NCI-H1417 (cell line): ENCODE measurements at places on chromosomes 12 and 14.
A peak's percentile ranks its signal among the peaks of the same experiment; 100 is the strongest.

DNA sequence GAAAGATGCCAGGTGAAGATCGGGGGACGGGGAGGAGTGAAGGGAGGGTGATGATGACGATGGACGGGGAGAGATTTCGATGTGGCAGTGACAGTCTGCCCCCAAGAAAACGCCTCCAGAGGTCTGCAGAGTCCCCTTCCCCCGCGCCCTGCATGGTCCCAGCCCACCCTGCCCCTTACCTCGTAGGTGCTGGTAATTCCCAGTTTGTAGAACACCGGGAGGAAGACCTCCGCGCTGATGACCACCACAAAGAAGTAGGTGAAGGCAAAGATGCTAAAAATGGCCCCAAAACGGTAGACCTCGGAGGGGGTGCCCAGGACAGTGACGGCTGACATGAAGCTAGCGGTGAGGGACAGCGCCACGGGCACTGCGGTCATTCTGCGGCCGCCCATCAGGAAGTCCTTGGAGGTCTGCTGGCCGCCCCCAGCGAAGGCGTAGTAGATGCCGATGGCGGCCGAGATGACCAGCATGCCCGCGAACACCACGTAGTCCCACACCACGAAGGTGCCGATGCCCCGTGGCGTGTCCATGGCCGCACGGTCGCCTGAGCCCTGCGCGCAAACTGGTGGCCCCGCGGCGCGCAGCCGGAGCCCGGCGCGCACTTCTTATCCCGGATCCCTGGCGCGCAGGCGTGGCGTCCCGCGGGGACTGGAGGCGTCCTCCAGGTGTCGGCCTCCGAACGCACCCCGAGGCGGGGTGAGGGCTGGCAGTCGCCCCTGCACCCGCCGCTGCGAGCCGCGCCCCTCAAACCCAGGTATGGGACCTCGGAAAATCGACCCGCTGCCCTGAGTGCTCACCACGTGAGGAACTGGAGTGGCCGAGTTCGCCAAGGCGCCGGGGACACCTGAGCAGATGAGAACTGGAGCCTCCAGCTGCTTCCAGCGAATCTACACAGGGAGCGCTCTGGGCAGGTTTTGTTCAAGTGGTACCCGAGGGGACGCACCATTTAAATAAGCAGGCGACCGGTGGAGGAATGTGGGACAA lies at the start of gene SLC5A8:
SLC5A8 (minus strand) TSS at position 920 of the 984 bp plus-strand sequence; CDS start at position 530, 390 bp downstream.
- DNase-seq = peak; percentile 66

GRCh38 chr14:101953151-101953550 lies 11.2 kb upstream of the DYNC1H1 start:
- no peak for DNase-seq

DNA sequence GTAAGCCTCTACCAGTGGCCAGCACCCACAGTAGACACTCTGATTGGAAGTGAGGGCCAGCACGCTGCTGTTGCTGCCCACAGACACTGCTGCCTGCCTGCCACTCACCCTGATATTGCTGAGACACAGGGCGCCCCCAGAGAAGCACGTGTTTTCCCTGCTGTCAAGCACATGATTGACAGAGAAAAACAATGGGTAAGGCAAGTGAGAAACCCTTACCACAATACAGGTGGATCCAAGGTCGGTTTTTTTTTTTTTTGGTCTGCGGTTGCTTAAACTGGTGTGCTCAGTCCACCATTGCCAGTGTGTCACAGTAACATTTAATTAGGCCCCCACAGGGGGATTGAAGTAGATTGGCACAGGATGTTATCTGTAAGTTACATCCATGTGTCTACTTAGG lies 65.9 kb downstream of the WDR20 start:
- DNase-seq = peak; percentile 32

GRCh38 chr14:50020799-50021198 lies 95.6 kb downstream of the VCPKMT start:
- no peak for DNase-seq

DNA sequence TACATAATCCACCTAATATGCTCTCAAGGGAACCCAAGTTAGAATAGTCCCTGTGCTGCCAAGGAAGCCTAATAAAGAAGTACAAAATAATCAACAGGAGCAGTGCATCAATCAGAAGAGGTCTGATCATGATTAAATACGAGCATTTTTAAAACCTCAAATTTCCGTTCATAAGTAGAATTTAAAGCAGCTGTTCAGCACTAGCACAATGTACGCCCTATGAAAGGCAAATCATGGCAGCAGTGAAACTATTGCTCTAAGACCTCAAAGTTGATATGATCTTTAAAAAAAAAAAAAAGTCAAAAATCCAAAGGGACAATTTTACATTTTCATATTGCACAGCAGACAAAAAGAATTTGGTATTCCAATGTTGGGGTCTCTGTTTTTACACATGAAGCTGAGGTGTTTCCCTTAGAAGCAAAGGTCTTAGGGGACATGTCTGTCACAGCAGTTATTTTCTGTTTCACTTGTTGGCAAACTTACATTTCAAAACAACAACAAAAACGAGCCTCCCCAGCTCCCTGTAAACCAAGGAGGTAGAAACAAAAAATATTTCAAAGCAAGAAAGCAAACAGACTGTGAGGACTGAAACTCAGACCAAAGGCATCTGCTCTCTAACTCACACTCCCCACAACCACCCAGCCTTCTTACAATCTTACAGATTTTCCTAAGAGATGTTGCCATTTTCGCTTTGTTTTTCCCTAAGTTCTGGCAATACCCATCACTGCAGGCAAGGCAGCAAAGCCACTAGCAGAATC lies 28.2 kb downstream of the SOX5 start:
- no peak for DNase-seq

GRCh38 chr12:70605976-70606375 lies 31.3 kb downstream of the PTPRB start:
- DNase-seq = no peak

DNA sequence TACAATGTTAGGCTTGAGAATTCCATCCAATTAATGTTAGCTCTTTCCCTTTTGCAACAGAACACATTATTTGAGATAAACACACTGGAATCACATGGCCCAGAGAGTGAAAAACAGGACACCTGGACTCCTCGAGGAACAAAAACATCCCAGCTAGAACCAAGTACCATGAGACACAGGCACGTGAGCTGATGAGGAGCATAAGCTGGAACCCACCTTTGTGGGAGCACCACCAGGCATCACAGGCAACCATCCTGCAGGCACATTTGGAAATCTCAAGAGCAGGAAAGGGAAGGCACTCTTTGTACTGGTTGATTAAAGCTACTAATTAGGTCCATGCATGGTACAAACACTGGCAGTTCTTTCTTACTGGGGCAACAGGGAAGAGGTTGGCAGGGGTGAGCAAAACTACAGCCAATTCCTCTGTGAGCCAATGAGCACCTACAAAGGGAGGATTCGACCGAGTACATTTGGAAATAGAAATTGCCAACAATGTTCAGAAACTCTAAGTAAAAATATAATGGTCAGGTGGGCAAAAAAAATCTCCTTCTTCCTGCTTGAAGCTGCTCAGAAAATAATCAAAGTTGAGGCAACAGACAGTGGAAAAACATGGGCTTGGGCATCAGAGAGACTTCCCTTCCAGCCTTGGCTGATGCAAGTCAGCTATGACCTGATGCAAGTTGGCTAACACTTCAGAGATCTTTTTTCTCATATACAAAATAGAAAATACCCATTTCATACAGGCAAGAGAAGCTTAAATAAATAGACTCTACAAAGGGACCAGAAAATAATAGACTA lies 216.7 kb downstream of the NUAK1 start:
- no peak for DNase-seq

- peak; percentile 91 for DNase-seq
Measured at GRCh38 chr14:91417120-91417982, at the start of gene CCDC88C. Gene CCDC88C, minus strand, starts transcription at chr14:91417820. Its CDS starts 130 bp downstream, at chr14:91417690.

GRCh38 chr12:55258303-55258702 lies 13.9 kb downstream of the OR6C74 start:
- no peak for DNase-seq
